ENCODE measurements at places on chromosomes 12 and 14.

GRCh38 chr12:1054117-1054870 lies 63.3 kb downstream of the ERC1 start:
- DNase-seq, result no peak

GRCh38 chr12:57476993-57477709 lies 2.5 kb downstream of the ARHGAP9 start:
- no peak for DNase-seq

DNA sequence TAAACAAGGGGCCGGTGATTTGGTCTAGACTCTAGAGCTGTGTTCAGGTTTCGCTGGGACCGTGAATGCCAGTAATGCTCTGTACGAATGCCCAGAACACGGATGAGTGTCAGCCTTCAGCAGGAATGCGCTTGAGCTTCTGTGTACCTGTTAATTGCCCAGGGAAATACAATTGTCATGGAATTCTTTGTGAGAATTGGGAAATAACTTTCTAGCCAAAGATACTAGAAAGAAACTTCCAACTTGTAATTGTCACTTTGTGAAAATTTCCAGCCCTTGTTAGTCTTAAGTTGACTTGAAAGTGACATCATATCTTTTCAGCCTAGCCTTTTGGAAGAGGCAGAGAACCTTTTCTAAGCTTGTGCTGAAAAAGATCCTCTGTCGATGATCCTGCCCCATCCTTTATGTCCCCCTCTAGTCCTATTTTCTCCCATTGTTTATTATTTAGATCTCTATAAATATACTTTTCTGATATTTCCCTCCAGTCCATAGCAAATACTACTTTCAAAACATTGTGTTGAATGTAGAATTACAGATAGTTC lies 2.7 kb downstream of the CHST11 start:
- DNase-seq, result no peak

DNA sequence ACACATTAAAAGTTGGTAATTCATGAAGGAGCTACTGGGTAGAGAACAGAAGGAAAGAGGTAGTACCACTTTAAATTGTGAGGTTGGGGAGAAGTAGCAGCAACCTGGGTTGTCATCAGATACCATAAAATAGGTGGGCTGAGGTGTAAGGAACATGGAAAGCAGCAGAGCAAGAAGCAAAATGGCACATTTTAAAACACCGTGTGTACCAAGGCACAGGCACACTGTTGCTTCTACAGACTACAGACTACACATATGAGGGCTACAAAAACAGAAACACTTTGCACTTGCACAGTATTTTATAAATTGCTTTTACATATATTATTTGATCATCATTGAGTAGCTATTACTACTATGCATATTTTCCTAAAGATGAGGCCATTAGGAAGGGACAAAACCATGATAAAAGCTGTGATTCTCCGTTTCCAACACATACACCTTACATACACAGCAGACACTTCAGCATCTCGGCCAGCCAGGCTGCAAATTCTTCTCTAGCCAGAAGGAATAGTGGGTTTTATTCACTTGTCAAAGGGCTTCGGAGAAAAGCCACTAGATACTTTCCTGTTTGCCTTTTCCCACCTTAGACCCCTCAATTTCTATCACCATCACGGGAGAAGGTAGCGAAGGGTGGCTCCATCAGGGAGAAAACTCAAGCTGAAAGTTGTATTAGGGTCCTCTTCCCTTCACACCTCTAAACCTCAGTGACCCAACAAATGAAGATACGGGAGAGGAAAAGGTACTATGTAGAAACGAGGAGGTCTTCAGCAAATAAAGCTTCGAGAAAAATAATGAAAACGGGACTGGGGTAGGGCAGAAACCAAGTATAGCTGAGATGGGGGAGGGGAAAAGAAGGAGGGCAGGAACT lies 1.6 kb downstream of the PYM1 start:
- DNase-seq, result no peak

DNA sequence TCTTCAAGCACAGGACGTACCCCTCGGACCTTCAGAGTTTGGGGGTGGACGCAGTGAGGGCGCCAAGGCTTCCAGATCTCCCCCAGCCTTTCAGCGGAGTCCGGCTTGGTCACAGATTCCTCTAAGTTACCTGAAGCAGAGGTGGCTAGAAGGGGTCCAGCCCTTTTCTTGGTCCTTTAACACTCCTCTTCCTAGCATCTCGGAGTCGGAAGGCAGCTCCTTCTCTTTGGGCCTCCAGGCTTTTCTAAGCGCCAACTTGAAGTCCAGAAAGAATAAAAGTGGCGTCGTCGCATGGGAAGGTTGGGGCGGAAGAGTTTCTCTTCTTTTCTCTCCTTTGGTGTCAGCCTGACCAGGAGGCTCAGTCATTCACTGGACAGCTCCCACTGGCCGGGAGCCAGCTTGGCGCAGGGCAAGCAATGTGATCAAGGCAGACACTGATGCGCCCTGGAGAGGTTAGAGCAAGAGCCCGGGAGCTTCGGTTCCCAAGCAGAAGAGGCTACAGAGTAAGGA lies 9.6 kb downstream of the OR6S1 start:
- DNase-seq, result peak; percentile 84

Measured in ovary (tissue), 10 donors.